SK-N-MC (cell line): ENCODE measurements at places on chromosomes 4 and X.

- DNase-seq = no peak
Observed at GRCh38 chr4:21722157-21722839, 226.3 kb downstream of the KCNIP4 start.

- no peak for DNase-seq
Observed at GRCh38 chr4:37604461-37604860, 81.7 kb downstream of the RELL1 start.

- no peak for DNase-seq
Observed at GRCh38 chr4:146450524-146450923, 71.2 kb downstream of the SLC10A7 start.

DNA sequence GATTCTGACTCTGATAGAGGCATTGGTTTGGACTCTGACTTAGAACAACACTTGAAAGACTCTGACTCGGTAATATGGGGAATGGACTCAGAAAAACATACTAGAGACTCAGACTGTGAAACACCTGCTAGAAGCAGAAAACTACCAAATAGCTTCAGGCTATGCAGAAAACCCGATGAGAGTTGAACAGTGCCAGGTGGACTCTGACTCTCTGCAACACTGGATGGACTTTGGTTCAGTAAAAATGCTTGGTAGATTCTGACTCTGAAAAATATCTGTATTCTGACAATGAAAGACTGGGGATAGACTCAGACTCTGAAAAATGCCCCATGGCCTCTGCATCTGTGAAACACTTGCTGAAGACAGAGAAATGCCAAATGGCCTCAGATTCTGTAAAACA lies 215.1 kb upstream of the HDX start:
- no peak for DNase-seq

DNA sequence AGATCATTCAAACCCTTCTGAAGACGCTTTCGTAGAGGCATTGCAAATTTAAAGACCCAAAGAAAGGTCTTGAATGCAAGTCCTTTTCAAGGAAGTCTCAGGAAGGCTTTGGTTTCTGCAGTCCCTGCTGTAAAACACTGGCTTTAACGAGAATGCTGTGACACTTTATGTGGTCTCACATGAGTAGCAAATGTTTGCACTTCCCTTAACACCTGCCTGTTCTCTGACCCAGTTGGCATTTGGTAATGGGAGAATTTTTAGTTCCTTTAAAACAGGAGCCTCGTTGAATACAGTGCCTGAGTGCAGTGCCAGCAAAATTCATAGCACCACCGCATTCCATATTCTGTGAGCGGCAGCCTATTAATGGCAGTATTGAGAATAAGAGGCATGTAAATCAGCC lies 330.5 kb upstream of the PRKX start:
- no peak for DNase-seq

GRCh38 chr4:151738720-151739517 lies 21.9 kb downstream of the GATB start:
- DNase-seq = no peak

DNA sequence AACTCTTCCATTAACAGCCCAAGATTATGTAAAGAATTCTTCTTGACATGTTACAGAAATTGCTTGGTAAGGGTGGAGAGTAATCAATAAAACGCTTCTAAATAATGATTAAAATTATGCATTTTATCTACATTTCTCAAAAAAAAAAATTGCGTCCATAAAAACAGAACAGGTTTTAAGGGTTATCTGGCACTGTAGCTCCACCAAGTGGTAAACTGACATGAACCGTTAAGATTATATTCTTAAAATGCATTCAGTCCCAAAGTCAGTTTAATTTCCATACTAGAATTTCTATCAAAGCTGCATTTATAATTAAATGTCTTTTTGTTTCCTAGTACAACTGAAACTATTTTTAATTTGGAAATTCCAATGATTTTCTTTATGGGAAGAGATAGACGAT lies 214.0 kb upstream of the UGT8 start:
- peak; percentile 40 for DNase-seq

DNA sequence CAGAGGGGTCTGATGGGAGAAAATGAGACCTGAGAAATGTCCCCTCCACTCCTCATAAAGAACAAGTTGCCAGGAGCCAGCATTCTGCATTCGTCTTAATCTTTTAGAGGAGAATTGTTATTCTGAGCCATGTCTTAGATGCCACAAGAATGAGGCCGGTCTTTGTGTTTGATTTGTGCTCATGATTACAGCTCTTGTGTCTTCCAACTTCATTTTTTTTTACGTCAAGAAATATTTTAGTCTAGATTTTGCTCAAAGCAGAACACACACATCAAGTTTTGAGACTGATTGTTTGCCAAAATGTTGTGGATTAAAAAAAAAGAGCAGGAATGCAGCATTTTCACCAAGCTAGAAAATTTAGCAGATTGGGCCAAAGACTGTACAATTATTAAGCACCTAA lies 130.6 kb upstream of the PITX2 start:
- DNase-seq = no peak

- no peak for DNase-seq
Observed at GRCh38 chr4:143587703-143588102, 74.2 kb downstream of the SMARCA5 start.

DNA sequence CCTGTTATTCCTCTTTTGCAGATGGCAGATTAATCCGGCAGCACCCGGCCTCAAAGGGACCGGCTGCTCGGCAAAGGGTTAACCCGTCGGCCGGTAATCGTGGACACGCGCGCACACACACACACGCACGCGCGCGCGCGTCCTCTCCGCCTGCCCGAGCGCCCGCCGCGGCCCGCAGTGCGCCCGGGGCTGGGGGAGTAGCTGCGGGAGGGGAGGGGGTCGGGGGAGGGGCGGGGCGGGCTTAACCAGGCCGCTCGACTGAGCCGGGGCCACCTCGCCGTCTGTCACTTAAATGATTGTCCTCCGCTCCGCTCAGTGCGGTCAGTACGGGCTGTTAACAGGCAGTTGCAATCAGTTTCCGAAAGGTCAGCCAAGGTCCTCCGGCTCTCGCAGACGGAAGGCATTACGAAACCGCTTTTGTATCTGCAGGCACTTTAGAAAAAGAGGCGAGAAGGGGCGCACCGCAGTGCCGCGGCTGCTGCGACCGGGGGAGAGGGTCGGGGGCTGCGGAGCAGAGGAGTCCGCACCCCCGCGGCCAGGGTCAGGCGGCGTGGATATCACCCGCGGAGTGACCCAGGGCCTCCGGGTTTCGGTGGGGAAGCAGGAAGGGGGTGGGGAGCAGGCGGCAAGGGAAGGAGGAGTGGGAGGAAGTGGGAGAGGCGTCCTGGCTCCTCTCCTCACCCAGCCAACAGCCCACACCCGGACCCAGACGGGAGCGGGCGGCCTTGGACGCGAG lies 57.3 kb upstream of the BCOR start:
- DNase-seq = no peak

GRCh38 chr4:87071401-87071800 lies 136.6 kb downstream of the AFF1 start:
- no peak for DNase-seq

- no peak for DNase-seq
Observed at GRCh38 chr4:186347743-186348142, 81.8 kb downstream of the F11 start.

DNA sequence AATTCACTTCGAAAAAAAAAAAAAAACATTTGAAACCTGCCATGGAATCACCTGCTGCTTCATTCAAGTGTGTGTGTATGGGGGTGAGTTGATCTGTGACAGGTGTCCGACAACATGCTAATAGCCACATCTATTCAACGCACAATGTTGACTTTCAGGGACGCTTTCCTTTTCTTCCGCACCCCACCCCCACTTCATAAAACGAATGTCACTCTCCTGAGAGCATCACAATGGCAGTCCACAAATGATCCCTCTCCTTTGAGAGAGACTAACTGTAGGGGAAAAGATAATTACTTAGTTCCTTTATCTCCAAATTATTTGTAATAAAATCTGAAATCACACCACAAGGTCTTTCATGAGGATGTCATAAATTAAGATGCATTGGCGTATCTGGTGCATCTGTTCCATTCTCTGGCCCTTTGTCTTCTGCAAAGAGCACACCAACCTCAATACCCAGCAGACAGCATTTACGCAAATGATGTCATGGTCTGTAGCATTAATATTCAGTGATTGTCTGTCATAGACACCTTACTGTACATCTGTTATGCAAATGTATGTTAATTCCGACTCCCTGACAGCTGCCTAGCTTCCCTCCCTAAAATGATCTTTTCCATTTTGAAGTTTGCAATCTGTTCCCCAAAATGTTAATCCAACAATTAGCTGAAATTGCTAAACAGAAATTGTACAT lies 640.0 kb upstream of the BOD1L1 start:
- DNase-seq = no peak

DNA sequence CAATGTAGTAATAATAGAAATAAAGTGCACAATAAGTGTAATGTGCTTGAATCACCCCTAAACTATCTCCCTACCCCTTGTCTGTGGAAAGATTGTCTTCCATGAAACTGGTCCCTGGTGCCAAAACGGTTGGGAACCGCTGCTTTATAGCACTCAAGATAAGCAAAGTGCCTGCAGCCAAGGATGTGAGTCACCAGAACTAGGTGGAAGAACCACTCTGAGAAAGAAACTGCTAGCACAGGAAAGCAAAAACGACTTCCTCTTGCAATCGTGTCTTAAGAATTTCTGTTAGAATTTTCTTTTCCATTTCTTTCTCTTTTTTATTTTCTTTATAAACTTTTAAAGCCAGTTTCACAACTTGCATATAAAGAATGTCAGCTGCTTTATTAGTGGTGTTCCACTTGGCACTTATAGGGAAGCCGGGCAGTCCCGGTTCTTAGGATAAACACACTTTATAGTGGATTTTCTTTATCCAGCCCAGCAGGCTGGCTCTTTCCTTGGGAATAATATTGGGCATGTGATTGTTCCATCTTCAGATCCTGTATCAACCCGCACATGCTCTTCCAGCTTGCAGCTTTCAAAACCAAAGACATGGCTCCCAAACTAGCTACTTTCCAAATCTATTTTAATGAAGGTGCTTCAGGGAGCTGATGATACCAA lies 32.3 kb upstream of the CXCL8 start:
- DNase-seq = peak; percentile 75

- DNase-seq = no peak
Observed at GRCh38 chr4:69760455-69760854, at the start of gene SULT1B1. Gene SULT1B1 (minus strand): TSS chr4:69760620. CDS start chr4:69755217, 5,403 bp downstream.

DNA sequence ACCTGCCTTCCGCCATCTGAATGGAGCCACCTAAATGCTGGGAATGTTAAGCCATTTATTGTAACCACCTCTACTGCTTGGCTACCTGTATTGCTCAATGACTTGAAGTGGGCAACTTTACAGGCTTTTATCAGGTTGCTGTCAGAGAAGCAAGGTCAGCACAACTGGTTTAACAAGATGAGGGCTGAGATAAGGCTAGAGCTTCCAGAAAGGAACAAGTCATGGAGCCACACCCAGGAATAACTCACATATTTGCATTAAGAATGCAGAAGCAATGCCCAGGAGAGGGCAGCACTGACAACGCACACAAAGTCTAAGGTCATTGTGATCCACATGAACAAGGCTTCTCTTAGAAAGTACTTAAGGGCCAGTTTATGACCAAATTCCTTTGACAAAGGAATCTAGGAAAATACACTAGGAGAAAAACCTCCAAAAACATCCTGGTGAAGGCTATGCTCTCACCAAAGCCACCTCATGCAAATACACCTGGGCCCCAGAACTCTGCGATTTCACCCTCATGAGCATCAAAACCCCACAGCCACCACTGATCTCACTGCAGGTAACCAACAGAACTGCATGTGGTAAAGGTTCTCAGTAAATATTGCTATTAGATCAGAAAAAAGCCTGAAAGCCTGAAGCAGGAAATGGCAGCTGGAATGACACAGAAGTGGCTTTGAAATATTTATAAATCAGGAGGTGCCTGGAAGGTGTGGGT lies 15.0 kb upstream of the STS start:
- DNase-seq = no peak

- DNase-seq = no peak
Observed at GRCh38 chrX:124212622-124213021, 119.8 kb upstream of the TEX13D start.

GRCh38 chr4:41154814-41155177 lies 59.5 kb downstream of the APBB2 start:
- DNase-seq = no peak

DNA sequence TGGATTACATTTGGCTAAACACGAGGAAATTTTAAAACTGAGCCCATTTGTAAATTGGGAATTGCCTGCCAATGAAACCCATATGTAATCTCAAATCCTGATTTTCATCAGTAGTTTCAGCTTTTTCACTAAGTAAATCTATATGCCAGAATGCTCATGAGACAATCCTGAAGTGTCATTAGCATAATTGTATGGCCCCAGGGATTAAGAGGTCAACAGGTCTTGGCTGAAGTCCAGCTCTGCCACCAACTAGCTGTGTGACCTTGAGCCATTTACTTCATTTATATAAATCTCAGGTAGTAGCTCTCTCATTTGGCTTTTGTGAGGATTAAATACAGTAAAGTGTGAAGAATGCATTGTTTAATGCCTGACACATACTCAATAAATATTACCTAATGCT lies 320.5 kb upstream of the EMCN start:
- DNase-seq = no peak

DNA sequence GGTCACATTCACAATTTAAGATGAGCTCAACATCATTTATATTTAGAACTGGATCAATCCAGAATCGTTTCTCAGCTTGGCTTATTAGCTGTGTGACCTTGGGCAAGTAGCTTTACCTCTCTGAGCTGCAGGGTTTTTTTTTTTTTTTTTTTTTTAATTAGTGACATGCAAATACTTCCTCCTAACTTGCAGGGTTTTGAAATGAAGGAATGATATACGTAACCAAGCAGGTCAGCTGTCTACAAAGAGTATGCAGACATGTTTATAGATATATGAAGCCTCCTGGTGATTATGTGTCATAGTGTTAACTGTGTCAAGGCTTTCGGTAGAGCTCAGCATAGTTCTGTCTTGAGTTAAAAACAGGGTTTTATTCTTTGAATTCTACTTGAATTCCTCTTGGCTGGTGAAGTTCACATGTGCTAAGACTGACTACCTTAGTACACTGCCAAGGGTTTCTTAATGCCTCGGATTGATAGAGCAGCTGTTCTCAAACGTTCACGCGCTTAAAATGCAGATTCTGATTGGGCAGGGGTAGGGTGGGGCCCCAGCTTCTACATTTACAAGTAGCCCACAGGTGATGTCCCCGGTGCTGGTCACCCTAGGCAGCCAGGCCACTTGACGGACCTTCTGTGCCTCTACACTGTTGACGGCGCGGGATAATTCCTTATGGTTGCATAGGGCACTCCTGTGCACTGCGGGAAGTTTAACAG lies 654 bp upstream of the STS start:
- no peak for DNase-seq
